ENCODE measurements at places on chromosomes 2 and 18. TPM values are rescaled to one million over a fixed set of nuclear protein-coding genes. Genes with fewer than 3 reads are reported as not detected.

DNA sequence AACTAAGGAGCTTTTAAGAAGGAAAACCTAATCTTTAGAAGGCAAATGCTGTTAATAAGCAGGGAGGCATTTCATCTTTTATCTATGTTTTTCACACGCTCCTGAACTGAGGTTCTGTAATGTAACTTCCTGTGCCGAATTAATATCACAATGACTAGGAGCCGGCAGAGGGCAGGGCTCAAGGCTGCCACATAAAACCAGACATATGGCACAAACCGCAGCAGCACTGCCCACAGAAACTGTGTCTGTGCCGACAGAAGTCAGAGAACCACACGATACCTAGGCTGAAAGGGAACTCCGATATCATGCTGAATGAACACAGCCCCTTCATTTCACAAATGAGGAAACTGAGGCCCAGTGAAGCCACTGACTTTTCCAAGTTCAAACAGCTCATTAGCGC is 112.1 kb downstream of the EIPR1 start:
- H3K4me3 ChIP-seq, result no peak overlapping the region
- no peak overlapping the region for H3K27ac ChIP-seq
- H3K36me3 ChIP-seq, result no peaks in the 10 kb centered on the region
- H3K27me3 ChIP-seq, result no peaks in the 10 kb centered on the region
- H3K4me1 ChIP-seq, result no peaks in the 10 kb centered on the region

- no peaks in the 10 kb centered on the region for H3K36me3 ChIP-seq
- peaks cover 7% of the 10 kb centered on the region for H3K4me1 ChIP-seq
- DNase-seq, result no peak
- no peak overlapping the region for H3K4me3 ChIP-seq
- no peak overlapping the region for H3K27ac ChIP-seq
These were observed 68.3 kb downstream of the NEB start for GRCh38 chr2:151665959-151666358.

DNA sequence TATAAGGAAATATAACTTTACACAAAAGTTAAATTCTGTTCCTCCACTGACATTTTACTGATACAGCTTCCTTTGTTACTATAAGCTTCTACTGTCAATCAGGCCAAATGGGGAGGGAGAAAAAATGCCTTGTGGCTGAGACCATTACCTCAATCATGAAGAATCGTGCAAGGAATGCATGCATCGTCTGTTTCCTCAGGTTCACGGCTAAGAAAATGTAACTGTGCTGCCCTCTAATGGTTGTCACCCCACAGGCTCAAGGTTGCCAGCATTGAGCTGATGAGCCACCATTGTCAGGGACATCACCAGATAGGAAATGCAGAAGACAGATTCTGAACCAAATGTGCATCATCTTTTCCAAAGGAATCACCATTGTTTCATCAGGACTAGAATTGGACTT is 426.9 kb downstream of the CDH2 start:
- H3K27ac ChIP-seq, result no peak overlapping the region
- H3K36me3 ChIP-seq, result no peaks in the 10 kb centered on the region
- no peak overlapping the region for H3K4me3 ChIP-seq

DNA sequence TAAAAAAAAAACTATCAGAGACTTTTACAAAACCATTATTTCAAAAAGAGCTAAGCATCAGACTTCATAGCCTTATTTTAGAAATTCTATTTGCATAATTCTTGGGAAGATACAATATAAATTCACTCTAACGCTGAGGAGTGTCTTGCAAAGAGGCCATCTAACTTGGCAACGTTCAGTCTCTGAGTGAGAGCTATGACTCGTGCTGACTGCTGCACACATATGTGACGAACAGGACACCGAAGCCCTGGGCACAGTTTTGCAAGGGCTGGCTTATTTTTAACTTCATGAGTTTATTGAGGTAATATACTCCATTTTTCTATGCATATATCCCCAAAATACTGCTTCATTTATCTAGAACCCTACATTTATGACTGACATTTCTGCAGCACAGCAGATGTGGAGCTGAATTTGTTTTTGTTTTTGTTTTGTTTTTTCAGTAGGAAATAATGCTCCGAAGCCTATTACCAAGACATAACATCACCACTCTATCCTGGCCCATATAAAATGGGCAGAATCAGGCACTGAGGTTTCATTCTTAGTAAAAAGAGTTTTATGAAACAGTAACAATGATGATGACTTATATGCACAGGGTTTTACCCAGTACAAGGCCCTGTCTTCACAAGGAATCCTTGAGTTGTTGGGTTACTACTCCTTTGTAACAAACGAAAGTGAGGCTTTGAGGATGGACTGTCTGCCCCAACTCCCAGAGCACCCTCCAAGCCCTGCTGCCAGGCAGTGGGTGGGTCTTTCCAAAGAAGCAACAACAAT is 68.3 kb downstream of the CRACDL start:
- no peak overlapping the region for H3K27ac ChIP-seq
- no peak for DNase-seq
- no peaks in the 10 kb centered on the region for H3K27me3 ChIP-seq
- H3K4me1 ChIP-seq, result no peaks in the 10 kb centered on the region

DNA sequence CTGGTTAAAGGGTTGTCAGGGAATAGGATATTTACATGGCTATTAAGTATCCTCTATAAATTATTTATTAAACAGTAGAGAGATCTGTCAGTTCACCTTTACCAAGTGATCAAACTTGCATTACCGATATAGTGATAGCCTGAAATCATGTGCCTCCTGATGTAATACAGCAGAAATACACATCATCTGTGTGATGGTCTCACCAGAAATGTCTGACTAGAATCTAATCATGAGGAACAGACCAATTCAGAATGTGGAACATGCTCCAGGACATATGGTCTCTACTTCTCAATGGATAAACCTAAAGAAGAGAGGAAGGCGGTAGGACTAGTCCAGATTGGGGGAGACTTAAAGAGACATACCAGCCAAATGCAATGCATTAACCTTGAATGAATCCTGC is 6.2 kb downstream of the VPS54 start:
- no peaks in the 10 kb centered on the region for H3K36me3 ChIP-seq
- no peak overlapping the region for H3K4me3 ChIP-seq
- no peaks in the 10 kb centered on the region for H3K27me3 ChIP-seq
- H3K4me1 ChIP-seq, result peaks cover 17% of the 10 kb centered on the region
- DNase-seq, result no peak

DNA sequence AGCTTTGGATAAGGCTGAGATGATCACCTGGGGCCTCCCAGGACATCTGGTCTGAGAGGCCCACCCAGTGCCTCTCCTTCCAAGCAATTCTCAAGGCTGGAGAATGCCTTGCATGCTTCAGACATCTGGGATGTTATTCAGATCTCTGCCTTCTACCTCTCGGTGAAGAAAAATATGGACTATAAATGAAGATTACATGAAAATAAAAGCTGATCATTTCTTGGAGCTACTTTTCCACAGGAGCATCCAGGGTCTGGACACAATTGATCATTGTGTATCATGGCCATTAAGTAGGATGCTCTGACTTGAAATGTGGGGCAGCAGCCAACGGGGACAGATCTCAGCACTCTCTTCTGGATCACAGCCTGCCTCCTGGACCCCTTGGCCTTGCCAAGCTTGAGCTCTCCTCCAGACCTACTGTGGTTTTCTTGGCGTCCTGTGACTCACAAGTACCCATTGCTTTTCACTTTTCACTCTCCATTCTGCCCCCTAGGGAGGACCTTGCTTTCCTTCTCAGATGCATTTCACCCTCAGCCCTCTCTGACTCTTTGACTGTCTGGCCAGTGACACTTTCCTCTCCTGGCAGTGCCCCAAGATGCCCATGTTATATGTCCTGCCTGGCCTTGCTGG is 203.1 kb downstream of the INSIG2 start:
- no peak overlapping the region for H3K27ac ChIP-seq
- H3K36me3 ChIP-seq, result no peaks in the 10 kb centered on the region
- no peak overlapping the region for H3K4me3 ChIP-seq

The SERPINB2 gene
- 1.2 TPM for total RNA-seq

The KIAA2012 gene
- not detected for total RNA-seq

The TPO gene
- not detected for total RNA-seq

Data from CD8-positive, alpha-beta memory T cell (primary cell).